Hindlimb muscle (tissue), 1 donor: ENCODE measurements at places on chromosomes 11 and 22.

GRCh38 chr11:75523811-75524664, 1.7 kb downstream of the GDPD5 start:
- DNase-seq = no peak

GRCh38 chr11:123521930-123522329, 91.9 kb downstream of the GRAMD1B start:
- no peak for DNase-seq

GRCh38 chr11:35105319-35106079, 33.5 kb upstream of the CD44 start:
- DNase-seq = no peak

GRCh38 chr22:20967697-20968211, 699 bp downstream of the AIFM3 start:
- no peak for DNase-seq

DNA sequence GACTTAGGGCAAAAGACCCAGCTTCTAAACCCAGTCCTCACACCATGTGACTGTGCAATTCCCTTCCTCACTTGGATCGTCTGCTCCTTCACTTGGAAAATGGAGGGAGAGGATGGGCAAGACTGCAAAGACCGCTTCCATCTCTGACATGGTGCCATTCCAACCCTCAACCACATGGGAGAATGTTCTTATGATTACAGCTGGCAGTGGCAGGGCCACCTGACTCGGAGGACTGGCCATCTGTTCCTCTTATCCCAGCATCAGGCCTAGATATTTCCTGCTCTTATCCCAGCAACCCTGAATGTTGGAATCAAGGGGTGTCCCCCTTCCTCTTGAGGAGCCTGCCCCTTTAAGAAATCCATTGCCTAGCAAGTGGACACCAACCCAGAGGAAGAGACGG, 15.4 kb downstream of the DSCAML1 start:
- no peak for DNase-seq
